Ecto neural progenitor cell (in vitro differentiated cells): ENCODE measurements at places on chromosomes 2 and 18.
A peak's percentile ranks its signal among the peaks of the same experiment; 100 is the strongest.

- no peak for DNase-seq
These were observed 170.8 kb downstream of the PRKCE start for GRCh38 chr2:45822272-45822630.

- DNase-seq = no peak
These were observed 50.1 kb downstream of the SLC14A1 start for GRCh38 chr18:45774065-45774521.

DNA sequence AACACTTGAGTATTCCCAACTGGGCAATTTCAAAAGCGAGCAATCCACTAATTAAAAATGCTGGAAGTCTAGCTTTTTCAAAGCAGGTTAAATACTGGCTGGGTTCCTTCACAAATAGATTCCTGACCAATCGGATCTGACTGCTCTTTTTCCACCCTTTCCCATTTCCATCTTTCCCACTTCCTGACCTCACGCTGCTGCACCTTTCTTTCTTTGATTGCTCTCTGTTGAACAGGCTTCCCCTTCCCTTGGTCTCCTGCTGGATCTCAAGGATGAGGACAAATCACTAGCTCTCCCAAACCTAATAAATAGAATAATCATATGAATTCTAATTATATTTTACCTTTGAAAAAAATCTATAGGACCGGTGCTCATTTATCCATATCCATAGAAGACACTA lies 121.2 kb downstream of the TCF4 start:
- no peak for DNase-seq

- DNase-seq = peak; percentile 38
These were observed 32.9 kb downstream of the CYP27C1 start for GRCh38 chr2:127187081-127187775.

DNA sequence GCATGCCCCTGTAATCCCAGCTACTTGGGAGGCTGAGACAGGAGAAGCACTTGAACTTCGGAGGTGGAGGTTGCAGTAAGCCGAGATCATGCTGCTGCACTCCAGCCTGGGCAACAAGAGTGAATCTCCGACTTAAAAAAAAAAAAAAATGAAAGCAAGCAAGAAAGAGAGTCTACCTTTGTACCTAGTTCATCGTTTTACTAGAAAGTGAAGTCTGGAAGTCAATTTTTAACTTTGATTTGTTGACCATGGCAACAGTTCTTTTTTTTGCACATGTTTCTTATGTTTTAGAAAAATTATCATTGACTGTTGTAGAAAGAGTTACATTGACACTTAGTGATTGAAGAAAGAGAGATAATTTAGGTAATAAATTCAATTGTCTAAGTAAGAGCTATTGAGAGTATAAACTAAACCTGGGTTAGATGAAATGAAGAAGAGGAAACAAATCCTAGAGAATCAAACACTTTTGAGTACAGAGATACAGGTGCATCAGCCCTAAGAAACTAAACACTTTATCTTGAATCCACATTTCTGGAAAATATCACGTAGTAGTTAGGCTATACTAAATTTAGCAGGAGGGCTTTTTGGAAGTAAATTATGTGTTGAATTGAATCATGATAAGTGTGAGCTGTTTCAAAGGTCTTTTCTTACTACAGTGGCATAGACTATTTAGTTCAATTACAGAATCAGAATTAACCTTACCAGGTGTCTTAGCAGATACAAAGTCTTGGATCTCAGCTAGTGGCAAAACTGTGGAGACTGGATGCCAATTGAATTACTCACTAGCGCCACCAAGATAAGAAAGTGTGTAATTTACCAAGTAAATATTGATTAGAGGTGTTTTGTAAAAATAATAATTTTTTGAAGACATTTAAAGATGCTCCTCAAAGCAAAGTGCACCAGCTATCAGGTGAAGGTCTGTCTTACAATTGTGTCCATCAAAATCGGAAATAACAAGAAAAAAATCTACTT lies 303.4 kb upstream of the NRXN1 start:
- no peak for DNase-seq

GRCh38 chr2:187055463-187055862 lies 206.5 kb upstream of the ZSWIM2 start:
- no peak for DNase-seq

- peak; percentile 77 for DNase-seq
These were observed 507.6 kb upstream of the SPHKAP start for GRCh38 chr2:228689053-228689452.

- no peak for DNase-seq
These were observed 258.3 kb downstream of the PRKCE start for GRCh38 chr2:45909677-45910191.

DNA sequence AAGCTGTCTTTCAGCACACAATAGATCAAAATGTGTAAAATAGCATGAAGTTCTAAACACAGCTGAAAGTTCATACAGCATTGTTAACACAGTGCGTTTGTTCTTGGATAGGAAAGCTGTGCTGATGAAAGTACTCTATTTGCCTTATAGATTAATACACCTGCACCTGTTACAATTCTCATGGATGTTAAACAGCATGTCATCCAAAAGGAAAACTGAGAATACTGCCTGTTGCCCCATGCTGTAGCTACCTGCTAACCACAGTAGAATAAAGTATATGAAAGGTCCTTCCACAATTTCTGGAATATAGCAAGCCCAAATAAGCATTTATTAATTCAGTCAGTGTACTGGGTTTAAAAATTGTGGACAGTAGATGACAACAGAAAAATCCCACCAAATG lies 166.7 kb upstream of the DTNA start:
- no peak for DNase-seq

GRCh38 chr18:55234366-55235093 lies 275.3 kb upstream of the CCDC68 start:
- peak; percentile 78 for DNase-seq

- DNase-seq = no peak
These were observed 1107.6 kb upstream of the SLC39A10 start for GRCh38 chr2:194549387-194549786.

DNA sequence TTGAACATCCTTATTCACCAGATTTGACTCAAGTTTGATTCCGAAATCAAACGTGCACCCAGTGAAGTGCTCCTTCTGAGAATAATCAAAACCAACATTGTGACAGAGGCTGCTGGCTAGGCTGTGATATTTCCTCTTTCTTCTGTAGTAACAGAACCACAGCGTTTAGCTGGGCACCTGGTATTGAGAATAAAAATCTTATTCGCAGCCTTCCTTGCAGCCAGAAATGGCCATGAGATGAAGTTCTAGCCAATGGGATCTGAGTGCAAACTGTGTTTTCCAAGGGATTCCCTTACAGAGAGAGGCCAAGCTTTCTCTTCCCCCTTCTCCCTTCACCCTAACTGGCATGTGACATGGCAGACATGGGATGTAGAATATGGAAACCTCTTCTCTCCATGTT lies 51.7 kb downstream of the TMEM163 start:
- no peak for DNase-seq

- DNase-seq = no peak
These were observed 52.6 kb downstream of the ACKR3 start for GRCh38 chr2:236622201-236622600.

DNA sequence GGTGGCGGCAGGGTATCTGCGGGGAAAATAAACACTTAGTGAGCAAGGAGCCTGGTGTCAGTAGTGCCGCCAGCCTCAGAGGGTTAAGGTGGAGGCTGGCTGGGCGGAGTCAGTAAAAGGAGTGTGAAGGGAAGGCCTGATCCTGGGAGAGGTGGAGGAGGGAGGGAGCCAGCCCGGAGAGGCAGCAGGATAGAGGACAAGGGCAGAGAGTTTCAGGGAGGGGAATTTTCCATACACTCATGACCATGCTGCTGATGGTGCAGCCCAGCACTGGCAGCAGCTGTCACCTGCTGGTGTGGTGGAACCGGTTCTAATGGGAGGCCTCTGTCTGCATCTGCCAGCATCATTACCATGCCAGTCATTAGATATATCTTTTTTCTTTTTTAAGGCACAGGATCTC lies 2.0 kb upstream of the TEX44 start:
- no peak for DNase-seq
